Activated naive CD4-positive, alpha-beta T cell treated with Interleukin-2 at 50 U/mL for 16 hours (primary cell): ENCODE measurements at places on chromosomes 4 and X.

DNA sequence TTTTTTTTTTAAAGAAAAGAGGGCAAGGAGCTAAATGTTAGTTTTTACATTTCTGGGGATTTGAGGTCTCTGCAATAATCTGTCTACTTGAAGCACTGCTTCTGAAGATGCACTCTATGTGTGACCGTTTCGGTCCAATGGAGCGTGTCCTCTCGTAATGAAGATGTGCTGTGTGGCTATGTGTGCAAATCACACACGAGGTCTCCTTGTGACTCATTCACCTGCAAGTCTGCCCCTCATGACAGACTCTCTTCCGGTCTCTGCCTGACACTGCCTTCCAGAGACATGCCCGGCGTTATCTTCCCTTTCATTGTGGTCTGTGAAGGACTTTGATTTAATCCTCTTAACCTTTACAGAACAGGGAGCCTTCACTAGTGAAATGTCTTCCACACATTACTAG lies 84.3 kb downstream of the TRAM1L1 start:
- DNase-seq, result no peak

GRCh38 chr4:84917086-84917821 lies 49.2 kb downstream of the WDFY3 start:
- DNase-seq, result no peak

DNA sequence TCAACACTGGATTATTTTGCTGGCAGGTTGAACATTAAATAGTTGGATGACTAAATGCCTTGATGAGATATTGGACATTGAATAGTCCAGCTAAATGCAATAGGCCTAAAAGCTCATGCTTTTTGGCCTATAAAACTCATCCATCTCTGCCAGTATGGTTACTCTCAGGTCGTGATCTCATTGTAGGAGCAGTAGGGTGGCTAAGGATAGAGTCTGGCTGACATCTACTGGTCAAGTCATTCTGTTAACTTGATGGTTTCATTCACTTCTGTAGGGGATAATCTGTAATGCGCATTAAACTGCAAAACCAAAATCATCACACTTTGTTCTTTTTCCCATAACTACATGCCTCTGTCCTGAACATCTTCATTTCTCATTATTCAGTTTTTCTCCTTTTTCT lies 227.0 kb downstream of the DKK2 start:
- no peak for DNase-seq

DNA sequence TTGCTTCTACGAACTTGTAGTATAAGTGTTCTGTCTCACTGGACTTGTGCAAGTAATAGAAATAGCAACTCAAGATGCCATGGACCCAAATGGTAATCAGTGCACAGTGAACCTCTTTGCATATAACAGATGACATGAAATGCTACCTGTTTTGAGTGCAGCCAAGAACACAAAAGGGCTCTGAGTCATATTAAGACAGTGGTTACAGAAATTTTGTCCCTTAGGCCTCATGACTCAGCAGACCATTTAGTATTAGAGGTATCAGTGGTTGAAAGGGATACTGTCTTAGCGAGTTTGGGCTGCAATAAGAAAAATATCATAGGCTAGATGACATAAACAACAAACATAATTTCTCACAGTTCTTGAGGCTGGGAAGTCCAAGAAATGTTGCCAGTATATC lies 502.9 kb upstream of the PCDH10 start:
- no peak for DNase-seq
